Pancreas (tissue), 10 donors: ENCODE measurements at places on chromosomes 16 and 17. TPM values are rescaled to one million over a fixed set of nuclear protein-coding genes. Genes with fewer than 3 reads are reported as not detected.
A peak's percentile ranks its signal among the peaks of the same experiment; 100 is the strongest.

The SLC5A11 gene
- total RNA-seq = 0.67 TPM

GRCh38 chr17:45164734-45165269 is 3.1 kb downstream of the HEXIM2 start:
- H3K36me3 ChIP-seq = no peaks in the 10 kb centered on the region
- no peak overlapping the region for H3K4me3 ChIP-seq
- H3K27ac ChIP-seq = no peak overlapping the region

- H3K27me3 ChIP-seq = no peaks in the 10 kb centered on the region
- H3K4me3 ChIP-seq = no peak overlapping the region
- H3K4me1 ChIP-seq = no peaks in the 10 kb centered on the region
- no peak overlapping the region for H3K27ac ChIP-seq
Observed at GRCh38 chr17:15213381-15214087, 51.6 kb downstream of the PMP22 start.

The PNMT gene
- total RNA-seq = not detected

- no peaks in the 10 kb centered on the region for H3K36me3 ChIP-seq
- H3K27me3 ChIP-seq = no peaks in the 10 kb centered on the region
- H3K4me3 ChIP-seq = no peak overlapping the region
- no peaks in the 10 kb centered on the region for H3K4me1 ChIP-seq
- DNase-seq = no peak
- H3K27ac ChIP-seq = no peak overlapping the region
Observed at GRCh38 chr16:56246051-56246817, 54.9 kb downstream of the GNAO1 start.

DNA sequence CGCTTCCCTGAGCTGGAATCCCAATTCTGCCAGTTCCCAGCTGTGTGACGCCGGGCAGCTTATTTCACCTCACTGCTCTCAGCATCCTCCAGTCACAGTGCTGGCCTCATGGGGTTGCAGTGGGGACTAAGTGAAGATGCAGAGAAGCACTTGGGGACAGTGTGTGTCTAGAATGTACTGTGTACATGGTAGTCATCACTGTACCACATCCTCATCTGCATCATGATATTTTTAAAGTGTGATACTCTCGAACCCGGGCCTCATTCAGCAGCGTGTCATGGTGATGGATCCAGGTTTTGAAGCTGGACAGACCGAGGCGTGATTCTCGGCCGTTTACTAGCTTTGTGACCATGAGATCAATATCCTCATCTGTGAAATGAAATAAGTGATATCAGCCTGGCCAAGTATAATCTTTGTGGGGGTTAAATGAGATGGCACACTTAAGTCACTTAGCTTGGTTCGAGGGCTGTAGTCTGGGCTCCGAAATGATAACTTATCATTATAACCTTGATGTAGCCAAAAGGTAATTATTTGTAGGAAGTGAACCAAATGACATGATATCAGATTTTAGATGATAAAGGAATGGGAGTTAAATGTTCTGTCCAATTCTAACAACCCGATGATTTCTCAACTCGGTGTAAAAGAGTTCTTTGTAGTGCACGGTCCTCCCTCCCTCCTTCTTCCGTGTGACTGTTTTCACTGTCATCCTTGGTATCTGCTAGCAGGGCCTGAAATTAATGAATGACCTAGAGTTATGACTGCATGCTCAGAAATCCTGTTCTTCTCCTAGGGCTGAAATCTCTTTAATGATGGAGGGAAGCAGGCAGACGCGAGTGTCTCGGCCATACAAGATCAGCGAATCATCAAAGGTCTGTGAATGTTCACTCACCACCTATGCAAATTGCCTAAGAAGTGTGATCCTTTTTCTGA is 2.0 kb downstream of the KLHL36 start:
- no peak overlapping the region for H3K4me3 ChIP-seq
- H3K27ac ChIP-seq = peak overlapping the region; percentile 74
- peaks cover 3% of the 10 kb centered on the region for H3K36me3 ChIP-seq
- DNase-seq = no peak
- H3K4me1 ChIP-seq = peaks cover 11% of the 10 kb centered on the region
- H3K27me3 ChIP-seq = no peaks in the 10 kb centered on the region
